Fibroblast of skin of right biceps (primary cell): ENCODE measurements at places on chromosomes 2 and 18.

DNA sequence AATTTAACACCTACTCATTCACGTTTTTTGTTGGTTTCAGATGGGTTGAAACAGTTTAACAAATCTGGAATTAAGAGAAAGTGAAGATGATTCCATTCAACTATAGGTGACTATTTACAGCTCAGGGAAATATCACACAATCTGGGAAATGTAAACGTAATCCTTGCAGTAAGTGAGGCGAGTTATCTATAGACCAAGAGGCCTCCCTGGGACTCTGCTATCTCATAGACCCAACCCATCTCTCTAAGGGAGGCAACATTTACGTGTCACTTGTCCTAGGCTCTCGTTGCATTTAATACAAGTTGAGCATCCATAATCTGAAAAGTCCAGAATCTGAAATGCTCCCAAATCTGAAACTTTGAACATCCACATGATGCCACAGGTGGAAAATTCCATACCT is 2.0 kb upstream of the MOB4 start:
- DNase-seq, result no peak

DNA sequence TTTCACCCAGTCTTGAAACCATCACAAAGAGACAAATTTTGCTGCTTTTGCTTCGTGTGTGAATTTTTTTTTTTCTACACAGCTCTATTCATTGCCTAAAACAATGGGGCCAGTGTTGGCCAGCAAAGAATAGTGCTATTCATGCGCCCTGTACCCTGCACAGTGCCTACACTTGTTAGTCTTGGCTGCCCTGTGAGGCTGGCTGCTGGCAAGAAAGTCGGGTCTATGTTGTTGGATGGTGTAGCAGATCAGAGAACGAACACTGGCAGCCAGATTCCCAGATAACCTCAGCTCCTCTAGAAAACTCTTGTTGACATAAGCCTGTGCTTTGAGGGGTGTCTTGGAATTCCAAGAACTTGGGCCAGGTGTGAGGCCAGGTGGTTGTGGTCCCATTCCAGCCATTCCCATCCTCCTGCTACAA is 455.7 kb upstream of the TCF4 start:
- DNase-seq, result no peak

- DNase-seq, result no peak
These were observed 31.0 kb downstream of the MRPS9 start for GRCh38 chr2:105068875-105069274.

- peak; percentile 56 for DNase-seq
These were observed 392.7 kb upstream of the FANCL start for GRCh38 chr2:58633613-58634365.

- DNase-seq, result peak; percentile 1
These were observed 970.2 kb downstream of the BCL11A start for GRCh38 chr2:59583173-59583765.

DNA sequence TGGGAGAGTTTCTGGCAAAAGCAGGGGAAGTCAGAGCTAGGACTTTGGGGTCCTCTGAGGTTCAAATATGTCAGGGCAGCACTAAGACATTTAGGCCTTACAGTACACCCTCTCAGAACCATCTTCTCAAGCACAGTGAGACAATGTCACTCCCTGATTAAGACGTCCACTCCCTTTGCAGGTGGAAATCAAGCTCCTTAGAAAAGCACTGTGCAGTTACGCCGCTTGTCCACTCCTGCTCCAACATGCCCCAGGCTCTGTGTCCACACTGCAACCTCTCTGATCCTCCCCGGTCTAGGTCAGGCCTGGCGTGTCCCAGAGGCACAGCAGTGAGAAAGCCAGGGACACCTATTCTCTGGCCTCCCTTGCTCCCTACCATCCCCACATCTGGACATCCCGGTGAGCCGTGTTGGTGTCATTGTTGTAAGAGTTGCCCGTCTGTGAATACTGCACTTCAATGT is 528.6 kb upstream of the ID2 start:
- DNase-seq, result no peak

- DNase-seq, result no peak
These were observed 727.6 kb upstream of the SOX11 start for GRCh38 chr2:4964579-4964978.

DNA sequence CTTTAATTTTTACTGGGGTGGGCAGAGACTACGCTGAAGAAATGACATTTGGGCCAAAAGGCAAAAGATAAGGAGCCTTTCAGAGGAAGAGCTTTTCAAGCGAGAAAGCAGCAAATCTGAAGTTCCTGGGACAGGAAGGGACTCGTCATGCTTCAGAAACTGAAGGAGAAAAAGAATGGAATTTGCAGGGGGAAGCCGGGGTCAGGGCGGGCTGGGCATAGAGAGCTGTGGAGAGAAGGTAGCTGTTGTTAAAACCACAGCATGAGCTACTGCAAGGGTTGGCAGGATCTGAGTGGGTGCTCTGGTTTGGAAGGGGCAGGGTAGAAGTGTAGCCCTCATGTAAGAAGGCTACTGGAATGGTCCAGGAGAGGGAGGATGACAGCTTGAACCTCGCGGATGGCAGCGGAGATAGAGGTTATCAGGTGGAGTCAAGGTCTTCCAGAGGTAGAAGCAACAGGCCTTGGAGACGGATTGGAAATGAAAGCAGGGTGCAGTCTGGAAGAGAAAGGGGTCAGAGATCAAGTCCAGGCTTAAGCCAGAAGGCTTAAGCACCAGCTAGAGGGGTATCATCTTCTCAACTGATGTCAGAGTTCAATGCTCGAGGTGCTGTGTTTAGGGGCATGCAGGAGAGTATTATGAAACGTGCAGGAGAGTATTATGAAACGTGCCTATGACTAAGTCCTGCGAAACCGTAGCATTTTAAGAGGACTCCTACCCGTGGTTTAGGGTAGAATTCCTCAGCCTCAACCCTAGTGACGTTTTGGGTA is 18.9 kb downstream of the ATP8B1 start:
- DNase-seq, result peak; percentile 82
